ENCODE measurements at places on chromosomes 4 and X. TPM values are rescaled to one million over a fixed set of nuclear protein-coding genes. Genes with fewer than 3 reads are reported as not detected.

- DNase-seq = no peak
Measured at GRCh38 chr4:155187989-155188388, 20.4 kb upstream of the NPY2R start.

The ART3 gene
- 0.25 TPM for total RNA-seq

DNA sequence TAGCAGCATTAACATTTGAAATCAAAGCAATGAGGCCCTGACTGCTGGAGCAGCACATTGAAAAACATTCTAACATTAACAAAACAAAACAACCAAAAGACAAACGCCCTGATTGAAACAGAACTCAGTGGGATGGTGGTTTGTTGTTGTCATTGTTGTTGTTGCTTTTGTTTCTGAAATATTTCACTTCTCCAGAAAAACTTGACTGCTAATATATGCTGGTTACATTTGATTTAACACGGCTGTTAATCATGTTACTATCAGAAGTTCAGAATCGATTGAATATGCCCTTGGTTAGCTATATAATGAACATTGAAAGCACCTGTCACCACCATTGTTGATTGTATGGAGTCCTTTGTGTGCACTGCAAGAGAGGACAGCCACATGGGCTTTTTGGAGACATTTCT is 790.4 kb upstream of the GALNTL6 start:
- DNase-seq = no peak

The PAGE2 gene
- not detected for total RNA-seq

GRCh38 chr4:163755013-163755412 is 260.5 kb downstream of the TMA16 start:
- peak; percentile 5 for DNase-seq

- DNase-seq = no peak
Measured at GRCh38 chrX:23992431-23992830, 34.6 kb downstream of the KLHL15 start.

GRCh38 chr4:145679991-145680455 is at the start of gene C4orf51:
C4orf51 (plus strand) TSS chr4:145680146; CDS start chr4:145680204, 58 bp downstream.
- peak; percentile 17 for DNase-seq

The KLHL34 gene
- total RNA-seq = not detected

- no peak for DNase-seq
Measured at GRCh38 chr4:169384779-169385178, 114.0 kb upstream of the SH3RF1 start.

GRCh38 chrX:152843852-152844251 is 13.0 kb downstream of the NSDHL start:
- DNase-seq = no peak

- DNase-seq = no peak
Measured at GRCh38 chrX:20729416-20729815, 462.7 kb upstream of the RPS6KA3 start.

The DACH2 gene
- total RNA-seq = not detected

The NKX6-1 gene
- 0.50 TPM for total RNA-seq

The FAM47E gene
- 3.9 TPM for total RNA-seq

The PAGE4 gene
- total RNA-seq = not detected

DNA sequence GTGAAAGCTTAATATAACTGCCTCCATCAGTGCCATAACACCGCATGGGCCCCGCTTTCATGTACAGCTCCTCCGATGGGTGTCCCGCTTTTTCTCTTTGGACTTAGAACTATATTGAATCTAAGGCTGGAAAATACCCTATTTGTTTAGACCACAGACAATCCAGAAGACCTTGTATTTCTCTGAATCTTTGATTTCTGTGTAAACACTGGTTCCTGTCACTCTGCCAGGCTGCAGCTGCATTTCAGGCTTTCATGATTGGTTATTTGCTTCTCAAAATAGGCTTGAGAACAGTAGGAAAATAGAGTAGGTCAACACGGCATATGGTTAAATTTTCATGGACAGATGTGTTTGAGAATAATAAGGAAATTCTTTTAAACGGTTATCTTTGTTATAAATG is 80.0 kb downstream of the NWD2 start:
- DNase-seq = no peak

DNA sequence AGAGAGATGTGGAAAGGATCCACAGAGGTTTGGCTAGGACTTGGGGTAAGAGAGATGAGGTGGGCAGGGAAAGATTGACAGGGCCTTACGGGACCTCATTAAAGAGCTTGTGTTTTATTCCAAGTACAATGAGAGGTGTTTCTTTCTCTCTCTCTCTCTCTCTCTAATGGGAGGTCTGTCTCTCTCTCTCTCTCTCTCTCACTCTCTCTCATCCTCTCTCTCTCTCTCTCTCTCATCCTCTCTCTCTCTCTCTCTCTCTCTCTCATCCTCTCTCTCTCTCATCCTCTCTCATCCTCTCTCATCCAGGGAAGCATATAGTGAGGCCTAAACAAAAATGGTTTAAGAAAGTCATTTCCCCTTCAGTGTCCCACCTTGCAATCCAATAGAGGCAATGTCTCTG is 5.4 kb downstream of the JADE3 start:
- no peak for DNase-seq

DNA sequence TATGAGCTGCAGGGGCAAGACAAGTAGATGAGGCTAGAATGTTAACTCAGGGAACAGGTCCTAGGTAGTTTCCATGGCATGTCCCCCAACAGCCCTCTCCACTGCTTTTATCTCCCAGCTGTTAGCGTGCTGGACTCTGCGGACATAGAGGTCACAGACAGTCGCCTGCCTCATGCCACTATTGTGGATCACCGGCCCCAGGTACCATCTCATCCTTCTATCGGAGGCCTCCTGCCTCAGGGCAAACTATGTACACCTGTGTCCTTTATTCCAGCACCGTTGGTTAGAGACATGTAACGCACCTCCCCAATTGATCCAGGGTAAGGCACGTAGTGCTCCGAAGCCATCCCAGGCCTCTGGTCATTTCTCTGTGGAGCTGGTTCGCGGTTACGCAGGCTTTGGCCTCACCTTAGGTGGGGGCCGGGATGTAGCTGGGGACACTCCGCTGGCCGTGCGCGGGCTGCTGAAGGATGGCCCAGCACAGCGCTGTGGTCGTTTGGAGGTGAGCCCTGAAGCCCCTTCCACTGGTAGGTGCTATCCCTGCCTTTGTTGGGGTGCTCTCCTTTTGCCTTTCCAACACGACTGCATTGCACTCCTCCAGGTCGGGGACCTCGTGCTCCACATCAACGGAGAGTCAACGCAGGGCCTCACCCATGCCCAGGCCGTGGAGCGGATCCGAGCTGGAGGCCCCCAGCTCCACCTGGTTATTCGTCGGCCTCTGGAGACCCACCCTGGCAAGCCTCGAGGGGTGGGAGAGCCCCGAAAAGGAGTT is 2.2 kb downstream of the MAGIX start:
- no peak for DNase-seq

The RBM47 gene
- 5.2 TPM for total RNA-seq

DNA sequence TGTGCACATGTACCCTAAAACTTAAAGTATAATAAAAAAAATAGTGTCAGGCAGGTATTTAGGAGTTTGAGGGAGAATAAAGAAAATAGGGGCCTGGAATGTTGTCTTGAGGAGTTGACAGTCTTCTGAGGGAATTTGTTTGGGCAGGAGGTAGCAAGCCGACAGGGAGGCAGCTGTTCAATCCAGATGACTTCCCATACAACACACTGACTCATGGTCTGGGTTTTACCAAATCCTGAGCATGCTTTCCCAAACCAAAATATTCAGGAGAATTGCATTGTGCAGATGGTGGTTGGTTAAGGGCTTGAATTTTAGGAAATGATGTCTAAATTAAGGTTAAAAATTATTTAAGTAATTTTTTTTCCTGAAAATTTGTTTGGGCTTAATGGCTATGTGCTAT is 430.0 kb downstream of the INPP4B start:
- no peak for DNase-seq

DNA sequence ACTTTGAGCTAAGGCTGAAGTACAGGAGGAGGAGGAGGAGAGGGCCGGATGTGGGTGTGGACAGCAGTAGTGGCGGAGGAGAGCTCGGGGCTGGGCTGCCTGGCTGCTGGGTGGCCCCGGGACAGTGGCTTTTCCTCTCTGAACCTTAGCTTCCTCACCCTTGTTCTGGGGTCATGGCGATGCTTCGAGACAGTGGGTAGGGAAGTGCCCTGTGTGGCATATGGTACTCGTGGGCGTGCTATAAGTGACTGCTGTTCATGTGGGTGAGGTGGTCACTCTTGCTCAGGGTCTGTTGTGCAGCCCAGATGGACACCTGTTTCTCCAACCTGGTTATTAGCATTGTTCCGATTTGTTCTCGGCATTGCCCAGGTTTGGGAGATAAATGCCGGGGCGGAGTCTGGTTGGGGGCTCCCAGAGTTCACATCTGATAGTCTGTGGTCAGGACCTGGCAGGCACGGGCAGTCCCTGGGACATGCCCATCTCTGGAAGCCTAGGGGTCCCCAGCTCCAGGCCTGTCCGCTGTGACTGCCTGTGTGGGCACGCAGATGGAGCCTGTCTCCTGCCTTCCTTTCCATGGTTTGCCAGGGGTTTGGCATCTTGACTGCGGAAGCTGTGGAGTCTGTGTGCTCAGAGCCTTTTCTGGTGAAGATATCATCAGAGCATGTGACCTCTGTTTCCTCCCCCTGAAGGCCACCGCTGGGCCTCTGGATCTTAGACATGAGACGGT is 4.9 kb upstream of the CPZ start:
- DNase-seq = no peak

DNA sequence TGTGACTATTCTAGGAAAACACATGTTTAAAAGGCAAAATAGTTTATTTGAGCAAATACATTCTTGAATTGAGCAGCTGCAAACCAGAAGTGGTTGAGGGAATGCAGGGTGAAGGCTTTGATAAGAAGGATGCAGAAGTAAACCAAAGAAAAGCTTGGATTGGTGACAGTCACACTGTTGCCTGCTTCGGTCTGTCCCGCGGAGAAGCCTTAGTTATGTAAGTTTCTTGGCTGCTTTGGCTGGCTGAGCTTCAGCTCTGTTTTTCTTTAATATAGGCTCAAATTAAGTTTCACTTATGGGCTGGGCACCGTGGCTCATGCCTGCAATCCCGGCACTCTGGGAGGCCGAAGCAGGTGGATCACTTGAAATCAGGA is 67.6 kb downstream of the FAM53A start:
- DNase-seq = no peak

Data from H4 (cell line).